ENCODE measurements at places on chromosomes 12 and 14.
A peak's percentile ranks its signal among the peaks of the same experiment; 100 is the strongest.

- DNase-seq: peak; percentile 85
These were observed at the start of gene TMEM19 for GRCh38 chr12:71685914-71686657. Gene TMEM19 (plus strand): TSS chr12:71686082. CDS start chr12:71686681, 599 bp downstream.

DNA sequence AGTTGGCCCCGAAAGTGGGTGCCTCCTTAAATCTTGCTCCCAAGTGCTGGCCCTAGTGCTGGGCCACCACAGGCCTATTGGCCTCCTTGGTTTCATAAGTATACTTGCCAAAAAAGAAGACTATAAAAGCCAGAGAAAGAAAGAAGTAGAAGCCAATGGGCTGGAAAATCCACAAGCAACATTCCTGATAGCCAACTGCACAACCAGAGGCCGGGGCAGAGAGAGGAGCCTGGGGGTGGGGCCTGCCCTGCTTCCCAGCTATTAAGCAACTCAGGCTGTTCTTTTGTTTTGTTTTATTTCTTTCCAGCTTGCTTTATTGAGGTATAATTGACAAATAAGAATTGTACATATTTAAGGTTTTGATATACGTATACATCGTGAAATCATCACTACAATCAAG, 177.2 kb upstream of the NTF3 start:
- no peak for DNase-seq

GRCh38 chr14:61543946-61544345, 151.4 kb upstream of the HIF1A start:
- DNase-seq: no peak

DNA sequence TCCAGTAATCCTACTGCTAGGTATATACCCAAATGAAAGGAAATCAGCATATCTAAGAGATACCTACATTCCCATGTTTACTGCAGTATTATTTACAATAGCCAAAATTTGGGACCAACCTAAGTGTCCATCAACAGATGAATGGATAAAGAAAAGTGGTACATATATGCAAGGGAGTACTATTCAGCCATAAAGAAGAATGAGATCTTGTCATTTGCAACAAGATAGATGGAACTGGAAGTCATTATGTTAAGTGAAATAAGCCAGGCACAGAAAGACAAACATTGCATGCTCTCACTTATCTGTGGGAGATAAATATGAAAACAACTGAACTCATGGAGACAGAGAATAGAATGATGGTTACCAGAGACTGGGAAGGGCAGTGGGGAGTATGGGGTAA, 109.5 kb downstream of the INSM2 start:
- DNase-seq: no peak

DNA sequence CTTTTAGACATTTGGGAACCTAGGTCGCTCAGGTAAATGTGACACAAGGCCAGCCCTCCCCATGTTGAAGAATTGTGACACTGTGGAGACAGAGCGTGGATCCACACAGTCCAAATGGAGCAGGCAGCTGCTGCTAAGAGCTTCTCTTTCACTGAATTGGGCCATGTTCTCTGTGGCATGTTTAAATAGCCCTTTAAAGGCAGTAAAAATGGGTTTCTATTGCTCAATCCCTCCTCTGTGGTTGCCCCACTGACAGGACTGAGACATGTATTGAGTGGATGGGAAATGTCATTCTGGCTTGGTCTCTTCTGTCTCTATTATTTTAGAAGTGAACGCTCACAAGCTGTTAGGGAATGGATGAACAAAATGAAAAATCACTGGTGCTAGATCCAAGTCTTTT, 84.0 kb upstream of the PRICKLE1 start:
- DNase-seq: no peak

DNA sequence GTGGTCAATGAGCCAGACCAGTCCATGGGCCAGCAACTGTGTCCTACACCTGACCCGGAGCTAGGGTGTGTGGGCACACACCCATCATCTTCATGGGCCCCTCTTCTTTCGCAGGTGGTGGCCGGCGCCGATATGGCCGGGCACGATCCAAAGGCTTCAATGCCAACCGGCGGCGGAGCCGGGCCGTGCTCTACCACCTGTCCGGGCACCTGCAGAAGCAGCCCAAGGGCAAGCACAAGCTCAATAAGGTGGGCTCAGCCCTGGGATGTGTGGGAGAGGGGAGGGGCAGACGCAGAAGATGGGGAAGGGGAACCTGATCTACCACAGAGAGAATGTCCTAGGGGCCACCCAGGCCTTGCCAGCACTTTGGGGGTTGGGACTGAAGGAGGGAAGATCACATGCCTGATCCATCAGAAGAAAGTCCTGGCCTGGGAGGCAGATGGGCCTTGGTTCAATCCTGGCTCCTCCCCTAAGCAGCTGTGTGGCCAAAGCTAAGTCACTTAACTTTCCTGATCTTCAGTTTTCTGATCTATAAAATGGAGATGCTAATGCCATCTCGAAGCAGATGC, 3.8 kb downstream of the KCNH3 start:
- no peak for DNase-seq

- DNase-seq: no peak
These were observed 5.1 kb downstream of the LMBR1L start for GRCh38 chr12:49105504-49106084.

DNA sequence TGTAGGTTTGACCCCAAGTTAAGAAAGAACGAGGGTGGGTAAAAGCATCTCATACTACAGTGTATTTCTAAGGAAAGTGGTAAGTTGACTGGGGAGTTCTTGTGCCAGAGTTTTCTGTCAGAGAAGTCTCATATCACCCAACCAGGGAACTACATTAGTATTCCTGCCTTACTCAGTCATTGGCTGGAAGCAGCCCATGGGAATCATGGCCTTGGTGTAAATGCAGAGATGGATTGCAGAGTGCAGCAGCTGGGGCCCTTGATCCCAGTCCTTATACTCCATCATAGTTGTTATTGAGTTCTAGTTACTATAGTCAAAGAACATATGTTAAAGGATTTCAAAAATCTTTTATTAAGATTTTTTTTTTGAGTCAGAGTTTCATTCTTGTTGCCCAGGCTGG, 105.8 kb downstream of the MNAT1 start:
- DNase-seq: no peak

DNA sequence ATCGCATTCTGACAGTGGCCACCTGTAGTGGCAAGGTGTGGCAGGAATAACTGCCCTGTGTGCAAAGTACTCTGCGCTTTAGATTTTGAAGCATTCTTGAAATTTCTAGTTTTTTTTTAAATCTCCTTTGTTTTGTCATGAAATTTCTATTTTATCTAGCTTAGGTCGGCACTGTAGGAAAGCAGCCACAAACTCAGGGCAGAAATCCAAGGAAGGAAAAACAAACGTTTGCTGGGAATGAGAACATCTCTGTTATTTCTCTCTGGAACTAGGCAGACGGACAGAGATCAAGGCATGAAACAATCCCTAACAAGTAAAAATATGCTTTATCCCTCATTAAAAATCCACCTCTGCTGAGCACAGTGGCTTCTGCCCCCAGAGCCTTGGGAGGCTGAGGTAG, 1.3 kb upstream of the NR2C1 start:
- no peak for DNase-seq

DNA sequence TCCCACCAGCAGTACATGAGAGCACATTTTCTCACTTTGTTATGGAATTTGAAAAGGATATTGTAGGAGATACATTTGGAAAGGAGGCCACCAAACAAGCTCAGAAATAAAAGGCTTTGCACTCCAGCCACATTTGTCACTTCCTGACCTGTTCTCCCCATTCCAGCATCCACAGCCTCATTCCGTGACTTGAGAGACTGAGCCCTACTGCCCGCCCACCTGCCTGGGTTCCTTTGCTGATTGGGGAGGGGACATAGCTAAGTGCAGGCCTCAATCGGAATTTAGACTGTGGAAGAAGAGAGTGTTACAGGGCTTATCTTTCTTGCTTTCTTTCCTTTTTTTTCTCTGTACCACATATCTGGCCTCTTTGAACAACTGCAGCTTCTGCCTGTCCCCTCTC, 735.4 kb upstream of the TMEM132C start:
- no peak for DNase-seq

DNA sequence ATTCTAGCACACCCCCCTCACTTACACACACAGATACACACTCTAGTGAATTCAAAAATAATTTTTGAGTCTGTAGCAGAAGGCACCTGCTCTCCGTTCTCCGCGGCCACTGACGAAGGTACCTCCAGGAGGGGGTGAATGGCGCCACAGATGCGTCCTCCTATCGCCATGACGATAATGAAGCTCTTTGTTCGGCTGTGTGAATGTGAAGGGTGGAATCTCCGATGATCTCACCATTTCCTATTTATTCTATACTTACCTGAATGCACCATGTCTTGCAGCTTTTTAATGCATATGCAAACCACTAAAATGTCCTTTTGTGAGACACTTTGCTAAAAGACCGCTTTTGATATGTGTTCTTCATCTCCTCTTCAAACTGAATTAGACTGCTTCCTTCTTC, 162.7 kb downstream of the EGLN3 start:
- DNase-seq: no peak

DNA sequence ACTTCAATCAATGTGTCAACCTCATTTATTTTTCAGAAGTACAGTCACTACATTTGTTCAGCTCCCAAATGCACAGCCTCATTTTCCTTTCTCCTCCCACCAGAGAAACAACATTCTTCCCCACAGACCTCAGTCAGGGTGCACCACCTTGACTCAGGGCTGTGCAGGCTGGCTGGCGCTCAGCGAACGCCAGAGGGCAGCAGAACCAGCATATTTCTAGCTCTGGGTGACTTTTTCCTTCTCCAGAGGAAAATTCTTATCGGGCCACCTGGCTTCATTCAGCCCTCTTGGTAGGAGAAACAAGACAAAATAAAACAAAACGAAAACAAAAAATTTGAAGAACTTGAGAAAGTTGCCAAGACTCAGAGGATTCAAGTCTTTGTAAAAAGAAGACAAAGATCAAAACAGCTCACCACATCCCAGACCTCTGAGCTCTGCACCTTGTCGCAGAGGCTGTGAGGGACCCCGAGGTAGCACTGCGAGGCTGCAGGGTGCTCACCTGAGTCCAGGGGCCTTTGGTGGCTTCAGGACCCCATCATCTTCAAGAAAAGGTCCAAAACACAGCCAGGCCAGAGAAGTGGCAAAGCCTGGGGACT, 33.7 kb downstream of the PAH start:
- peak; percentile 29 for DNase-seq

DNA sequence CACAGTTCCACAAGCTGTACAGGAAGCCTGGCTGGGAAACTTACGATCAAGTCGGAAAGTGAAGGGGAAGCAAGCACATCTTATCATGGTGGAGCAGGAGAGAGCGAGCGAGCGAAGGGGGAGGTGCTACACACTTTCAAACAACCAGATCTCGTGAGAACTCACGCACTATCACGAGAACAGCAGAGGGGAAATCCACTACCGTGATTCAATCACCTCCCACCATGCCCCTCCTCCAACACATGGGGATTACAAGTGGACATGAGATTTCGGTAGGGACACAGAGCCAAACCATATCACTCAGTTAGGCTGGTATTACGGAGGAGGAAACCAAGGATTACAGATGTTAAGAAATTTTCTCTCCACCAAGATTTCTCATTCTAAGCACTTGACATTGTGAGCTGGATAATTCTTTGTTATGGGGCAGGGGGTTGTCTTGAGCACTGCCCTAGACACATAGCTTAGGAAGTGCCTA, 262.0 kb upstream of the G2E3 start:
- DNase-seq: no peak

GRCh38 chr14:102591372-102591943, 991 bp upstream of the RCOR1 start:
- peak; percentile 23 for DNase-seq

DNA sequence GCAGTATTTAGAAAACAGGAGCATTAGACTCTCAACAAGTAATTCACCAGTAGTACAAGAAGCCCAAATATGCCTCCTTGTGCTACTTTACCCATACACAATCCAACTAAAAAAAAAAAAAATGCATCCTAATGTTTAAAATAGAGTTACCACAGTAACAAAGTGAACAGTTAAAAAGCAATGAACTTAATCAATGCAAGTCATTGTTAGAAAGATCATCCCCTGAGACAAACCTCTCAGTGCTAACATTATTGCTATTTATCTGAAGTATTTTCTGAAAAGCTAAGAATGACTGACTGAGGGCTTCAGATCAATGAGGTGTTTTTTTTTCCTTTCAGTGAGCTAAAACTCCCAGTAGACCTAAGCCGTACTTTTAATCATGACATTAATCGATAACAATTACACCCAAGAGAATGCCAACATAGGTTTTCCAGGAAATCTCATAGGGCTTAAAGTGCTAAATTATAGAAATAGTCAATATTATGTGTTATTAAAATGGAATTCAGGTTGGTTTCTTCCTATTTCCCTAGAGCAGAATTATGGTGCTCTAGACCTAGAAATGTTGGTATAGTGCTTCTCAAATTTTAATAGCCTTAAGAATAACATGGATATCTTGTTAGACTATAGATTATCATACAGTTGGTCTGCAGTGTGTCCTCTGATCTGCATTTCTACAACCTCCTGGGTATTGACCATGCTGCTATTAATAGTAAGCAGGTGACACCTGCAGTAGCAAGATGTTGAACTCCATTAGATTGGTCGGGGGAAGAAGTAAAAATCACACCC, 123.0 kb downstream of the PRKD1 start:
- no peak for DNase-seq

DNA sequence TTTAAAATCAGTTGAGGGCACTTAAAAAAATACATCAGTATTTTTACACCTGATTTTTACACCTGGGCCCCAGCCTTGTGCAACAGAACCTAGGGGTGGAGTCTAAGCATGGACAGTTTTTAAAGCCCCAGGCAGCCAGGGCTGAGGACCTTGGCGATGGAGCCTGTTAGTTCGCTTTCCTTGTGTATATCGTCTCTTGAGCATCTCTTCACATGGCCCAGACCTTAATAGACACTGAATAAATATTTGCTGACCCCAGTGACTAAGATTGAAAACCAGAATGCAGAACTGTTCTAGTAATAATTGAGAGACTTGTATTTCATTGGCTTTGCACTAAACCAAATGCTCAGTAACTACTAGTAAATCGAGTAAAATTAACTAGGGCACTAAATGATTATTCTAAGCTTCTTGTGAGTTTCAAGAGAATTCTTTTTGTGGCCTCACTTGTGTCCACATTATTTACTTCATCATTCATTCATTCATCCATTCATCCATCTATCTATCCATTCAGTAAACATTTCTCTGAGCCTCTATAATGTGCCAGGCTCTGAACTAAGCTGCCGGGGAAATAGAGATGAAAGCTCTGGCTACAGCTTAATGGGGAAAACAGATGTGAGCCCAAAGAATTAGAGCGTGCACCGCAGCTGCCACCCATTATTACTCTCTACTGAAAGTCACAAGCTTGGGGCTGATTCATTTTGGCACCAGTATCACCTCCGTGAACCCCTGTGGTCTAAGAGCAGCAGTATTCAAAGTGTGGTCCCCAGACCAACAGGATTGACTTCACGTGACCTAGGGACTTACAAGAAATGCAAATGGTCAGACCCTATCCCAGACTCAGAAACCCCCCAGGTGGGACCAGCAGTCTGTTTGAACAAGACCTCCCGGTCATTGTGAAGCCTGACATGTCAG, 30.7 kb upstream of the BCL7A start:
- no peak for DNase-seq

DNA sequence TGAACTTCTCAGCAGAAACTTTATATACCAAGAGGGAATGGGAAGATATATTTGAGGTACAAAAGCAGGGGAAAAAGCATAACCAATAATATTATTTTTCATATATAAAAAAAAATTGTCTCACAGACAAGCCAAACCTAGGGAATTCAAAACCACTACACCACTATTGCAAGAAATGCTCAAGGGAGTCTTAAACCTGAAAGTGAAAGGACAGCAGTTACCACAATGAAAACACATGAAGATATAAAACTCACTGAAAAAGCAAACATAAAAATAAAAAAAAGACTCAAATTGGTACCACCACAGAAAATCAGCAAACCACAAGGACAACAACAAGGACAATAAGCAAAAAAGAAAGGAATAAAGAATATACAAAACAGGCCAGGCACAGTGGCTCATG, 131.9 kb downstream of the CEP128 start:
- DNase-seq: no peak

Data from CD4-positive, alpha-beta T cell treated with Interleukin-1 beta for 1 hour (primary cell).